ENCODE measurements at places on chromosomes 4 and X.

- no peak for DNase-seq
Measured at GRCh38 chr4:105137121-105137875, 9.4 kb upstream of the TET2 start.

GRCh38 chr4:180923486-180923885 lies 1319.7 kb upstream of the TENM3 start:
- DNase-seq = no peak

- no peak for DNase-seq
Measured at GRCh38 chr4:3290476-3290875, 2.3 kb upstream of the RGS12 start.

DNA sequence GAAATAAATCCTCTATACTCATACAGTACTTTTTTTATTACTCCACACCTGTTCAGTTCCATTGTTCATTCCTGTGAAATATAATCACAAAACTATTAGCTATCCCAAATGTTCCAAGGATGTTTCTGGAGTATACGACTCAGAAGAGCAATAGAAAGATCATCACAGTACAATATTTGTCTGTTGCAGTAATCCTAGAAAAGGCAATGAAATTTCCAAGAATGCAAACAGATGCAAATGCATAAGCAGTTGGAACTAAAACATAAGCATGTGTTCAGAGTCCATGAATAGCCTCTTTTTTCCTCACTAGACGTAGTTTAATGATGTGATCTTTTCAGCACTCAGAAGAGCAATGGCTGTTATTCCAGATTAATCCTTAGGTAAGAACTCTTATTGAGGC lies 55.2 kb downstream of the RTL3 start:
- no peak for DNase-seq

DNA sequence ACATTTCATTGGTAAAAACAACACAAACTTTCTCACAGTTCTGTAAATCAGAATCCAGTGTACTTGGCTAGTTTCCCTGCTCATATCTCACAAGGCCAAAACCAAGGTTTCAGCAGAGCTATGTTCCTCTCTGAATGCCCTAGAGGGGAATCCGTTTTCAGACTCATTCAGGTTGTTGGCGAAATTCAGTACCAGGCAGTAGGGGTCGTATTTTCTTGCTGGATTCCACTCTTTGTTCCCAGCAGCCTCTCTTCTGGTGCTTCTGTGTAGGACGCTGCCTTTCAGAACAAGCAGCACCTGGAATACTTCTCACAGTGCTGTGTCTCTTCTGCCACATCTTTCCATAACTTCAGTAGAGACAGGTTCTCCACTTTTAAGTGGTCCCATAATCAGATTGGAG lies 351.9 kb downstream of the PCDH18 start:
- no peak for DNase-seq

DNA sequence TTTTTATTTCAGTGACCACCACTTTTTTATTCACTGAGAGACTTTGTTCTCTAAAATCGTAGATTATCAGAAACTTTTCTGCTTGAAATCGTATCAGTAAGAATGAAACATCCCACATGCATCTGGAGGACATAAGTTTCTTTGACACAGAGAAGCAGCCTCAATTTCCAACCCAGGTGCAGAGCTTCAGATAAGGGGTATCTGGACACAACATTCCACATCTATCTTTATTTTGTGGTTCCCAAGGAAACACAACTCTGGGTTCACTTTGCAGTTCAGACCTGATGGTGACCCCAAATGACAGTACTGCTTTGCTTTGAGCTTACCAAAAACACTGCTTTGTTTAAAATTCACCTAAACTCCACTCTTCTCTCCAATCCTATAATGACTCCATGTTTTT lies 1.3 kb upstream of the CLCN5 start:
- no peak for DNase-seq

- no peak for DNase-seq
Measured at GRCh38 chr4:106718548-106718947, 317.6 kb downstream of the DKK2 start.

GRCh38 chr4:149595500-149595899 lies 220.1 kb downstream of the IQCM start:
- no peak for DNase-seq

DNA sequence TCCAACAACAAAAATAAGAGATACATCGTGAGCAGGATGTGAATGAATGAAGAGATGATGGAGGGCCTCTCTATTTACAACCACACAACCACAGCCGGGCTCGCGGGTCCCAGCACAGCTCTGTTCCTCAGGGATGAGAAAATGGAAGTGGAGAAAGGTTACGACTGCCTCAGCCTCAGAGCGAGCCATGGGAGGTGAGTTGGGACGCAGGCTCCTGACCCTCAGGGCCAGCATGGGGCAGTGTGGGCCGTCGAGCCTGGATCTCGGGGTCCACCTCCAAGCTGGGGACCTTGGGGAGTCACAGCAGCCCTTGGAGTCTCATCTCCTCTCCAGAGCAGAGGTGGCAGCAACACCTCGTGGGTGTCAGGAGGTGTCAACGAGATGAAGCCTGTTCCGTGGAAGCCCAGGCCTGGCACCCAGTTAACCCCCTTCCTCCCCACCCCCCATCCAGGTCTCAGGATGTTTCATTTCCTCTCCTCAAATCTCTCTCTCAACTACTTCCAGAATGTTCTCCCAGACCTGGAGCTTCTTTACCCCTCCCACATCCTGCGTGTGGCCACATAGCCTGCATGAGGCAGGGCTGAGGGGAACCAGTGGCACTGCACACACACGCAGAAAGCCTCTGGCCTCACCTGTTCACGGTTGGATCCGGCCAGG lies 25.9 kb downstream of the C4orf50 start:
- DNase-seq = no peak

- no peak for DNase-seq
Measured at GRCh38 chrX:42759881-42760280, 18.1 kb downstream of the PPP1R2C start.

GRCh38 chr4:113083346-113083745 lies 33.9 kb downstream of the ANK2 start:
- no peak for DNase-seq

- DNase-seq = no peak
Measured at GRCh38 chrX:13345037-13345436, 25.2 kb upstream of the ATXN3L start.

DNA sequence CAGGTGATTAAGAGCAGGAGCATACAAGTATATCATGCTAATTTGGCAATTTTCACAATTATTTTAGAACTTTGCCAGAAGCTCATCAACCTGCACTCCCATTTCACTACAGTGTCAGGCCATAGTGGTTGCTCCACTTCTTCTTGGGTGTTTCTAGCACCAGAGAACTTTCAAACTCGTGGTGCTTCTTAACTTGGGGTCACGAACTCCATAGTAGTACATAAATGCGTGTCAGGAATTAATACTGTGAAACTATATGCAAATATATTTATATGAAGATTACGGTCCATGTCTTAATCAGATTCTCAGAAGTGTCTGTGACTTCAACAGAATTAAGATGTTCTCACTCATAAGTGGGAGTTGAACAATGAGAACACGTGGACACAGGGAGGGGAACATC lies 254.3 kb upstream of the BMP3 start:
- no peak for DNase-seq

DNA sequence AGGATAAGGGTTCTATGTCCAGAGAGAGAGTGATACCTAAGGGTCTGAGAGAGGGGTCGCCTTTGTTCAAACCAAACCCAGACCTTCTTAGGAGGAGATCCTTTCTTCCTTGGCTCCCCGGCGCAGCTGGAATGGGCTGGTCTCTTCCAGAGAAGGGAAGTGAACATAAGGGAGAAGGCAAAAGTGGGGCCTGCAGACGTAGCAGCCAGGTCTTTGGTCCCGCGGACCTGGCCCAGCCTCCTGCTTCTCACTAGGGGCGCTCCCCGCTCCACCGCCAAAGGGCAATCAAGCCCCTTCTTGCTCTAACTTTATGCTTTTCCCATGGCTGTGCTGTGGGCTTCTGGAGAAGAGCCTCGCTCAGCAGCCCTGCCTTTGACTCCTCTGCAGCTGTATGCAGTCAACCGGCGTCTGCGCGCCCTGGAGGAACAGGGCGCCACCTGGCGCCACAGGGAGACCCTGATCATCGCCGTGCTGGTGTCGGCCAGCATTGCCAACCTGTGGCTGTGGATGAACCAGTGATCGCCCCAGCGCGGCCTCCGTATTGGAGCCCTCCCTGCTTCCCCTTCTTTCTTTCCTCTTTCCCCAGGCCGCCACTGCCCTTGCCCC lies 6.5 kb downstream of the FATE1 start:
- no peak for DNase-seq
